ENCODE measurements at places on chromosomes 12 and 14. TPM values are rescaled to one million over a fixed set of nuclear protein-coding genes. Genes with fewer than 3 reads are reported as not detected.

The MIPOL1 gene
- 4.3 TPM for total RNA-seq

The PTCSC3 gene
- total RNA-seq = not detected

DNA sequence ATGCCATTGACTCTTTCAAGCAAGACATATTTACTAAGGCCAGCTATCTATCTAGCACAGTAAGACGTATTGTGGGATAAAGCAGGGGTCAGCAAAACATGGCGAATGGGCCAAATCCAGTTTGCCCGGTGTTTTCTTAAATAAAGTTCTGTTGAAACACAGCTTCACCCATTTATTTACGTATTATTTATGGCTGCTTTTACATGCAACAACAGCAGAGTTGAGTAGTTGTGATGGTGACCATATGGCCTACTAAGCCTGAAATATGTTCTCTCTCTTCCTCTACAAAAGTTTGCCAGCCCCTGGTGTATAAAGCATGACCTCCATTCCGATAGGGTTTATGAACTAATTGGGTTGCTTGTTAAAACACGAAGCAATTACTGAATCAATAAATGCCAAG, 322.1 kb downstream of the CCDC91 start:
- no peaks in the 10 kb centered on the region for H3K4me1 ChIP-seq
- H3K27me3 ChIP-seq = no peaks in the 10 kb centered on the region
- H3K27ac ChIP-seq = no peak overlapping the region

- H3K4me3 ChIP-seq = peak overlapping the region; percentile 89
- DNase-seq = peak; percentile 70
- no peaks in the 10 kb centered on the region for H3K27me3 ChIP-seq
Measured at GRCh38 chr12:121713257-121713777, 765 bp downstream of the TMEM120B start.

DNA sequence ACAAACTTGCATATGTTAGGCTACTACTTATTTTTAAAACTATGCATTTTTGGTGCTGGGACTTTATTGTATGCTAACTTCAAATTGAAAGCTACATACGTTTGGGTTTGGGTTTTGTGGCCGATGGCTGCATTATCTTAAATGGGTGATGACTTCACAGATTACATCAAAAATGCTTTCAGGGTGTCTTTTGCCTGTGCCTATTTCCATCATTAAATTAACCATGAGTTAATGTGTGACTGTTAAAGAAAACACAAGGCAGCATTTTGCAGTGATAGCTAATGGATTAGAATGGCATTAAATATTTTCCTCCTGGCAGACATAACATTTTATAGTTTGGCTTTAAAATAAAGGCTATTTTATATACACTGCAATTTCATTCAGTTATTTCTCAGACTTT, 352.3 kb downstream of the EGLN3 start:
- H3K27ac ChIP-seq = no peak overlapping the region
- no peak for DNase-seq
- no peak overlapping the region for H3K4me3 ChIP-seq
- no peaks in the 10 kb centered on the region for H3K4me1 ChIP-seq
- no peaks in the 10 kb centered on the region for H3K27me3 ChIP-seq

DNA sequence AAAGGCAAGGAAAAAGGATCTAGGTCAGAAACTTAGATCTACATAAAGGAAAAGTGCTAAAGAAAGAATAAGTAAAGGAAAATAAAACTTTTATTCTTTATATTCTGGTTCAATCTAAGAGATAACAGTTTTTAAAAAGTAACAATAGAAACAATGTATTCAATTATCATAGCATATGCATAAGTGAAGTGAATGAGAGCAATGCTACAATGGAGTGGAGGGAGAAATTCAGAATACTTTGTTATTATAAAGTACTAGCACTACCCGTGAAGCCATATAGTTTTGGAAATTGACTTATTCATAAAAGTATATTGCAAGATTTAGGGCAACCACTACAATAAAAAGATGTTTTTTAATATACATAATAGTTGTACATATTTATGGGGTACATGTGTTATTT, 586.0 kb upstream of the MDGA2 start:
- no peak for DNase-seq
- no peaks in the 10 kb centered on the region for H3K36me3 ChIP-seq
- no peaks in the 10 kb centered on the region for H3K4me1 ChIP-seq
- no peak overlapping the region for H3K27ac ChIP-seq

The C2CD5 gene
- 23.1 TPM for total RNA-seq

- no peak overlapping the region for H3K27ac ChIP-seq
- no peaks in the 10 kb centered on the region for H3K36me3 ChIP-seq
- no peak for DNase-seq
- H3K4me1 ChIP-seq = peaks cover 32% of the 10 kb centered on the region
- peaks cover 21% of the 10 kb centered on the region for H3K27me3 ChIP-seq
Measured at GRCh38 chr14:93792391-93792790, 4.1 kb upstream of the PRIMA1 start.

DNA sequence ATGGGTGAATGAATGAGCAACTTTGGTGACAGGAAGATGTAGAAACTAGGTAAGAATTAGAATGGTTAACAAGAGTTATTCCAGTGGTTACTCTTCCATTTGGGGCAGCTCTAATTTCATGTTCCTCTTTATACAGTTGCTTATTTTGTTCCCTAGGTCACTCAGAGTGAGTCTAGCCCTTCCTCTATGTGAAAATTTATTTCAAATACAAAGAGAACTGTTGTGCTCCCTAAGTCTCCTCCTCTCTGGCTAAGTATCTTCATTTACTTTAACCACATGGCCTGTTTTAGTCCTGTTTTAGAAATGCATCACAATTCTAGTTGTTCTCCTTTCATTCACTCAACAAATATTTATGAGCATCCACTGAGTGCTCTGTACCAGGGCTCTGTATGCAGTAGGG, 51.1 kb upstream of the HIF1A start:
- H3K4me1 ChIP-seq = peaks cover 29% of the 10 kb centered on the region
- H3K36me3 ChIP-seq = no peaks in the 10 kb centered on the region
- H3K27ac ChIP-seq = no peak overlapping the region
- no peak for DNase-seq
- no peaks in the 10 kb centered on the region for H3K27me3 ChIP-seq

- H3K4me3 ChIP-seq = peak overlapping the region; percentile 30
- DNase-seq = no peak
- H3K27me3 ChIP-seq = peaks cover 22% of the 10 kb centered on the region
- H3K27ac ChIP-seq = no peak overlapping the region
- no peaks in the 10 kb centered on the region for H3K36me3 ChIP-seq
Measured at GRCh38 chr14:102544046-102544746, 34.6 kb upstream of the ANKRD9 start.

GRCh38 chr12:60174941-60175340, 579.1 kb downstream of the SLC16A7 start:
- no peaks in the 10 kb centered on the region for H3K36me3 ChIP-seq
- DNase-seq = no peak
- no peak overlapping the region for H3K27ac ChIP-seq
- H3K27me3 ChIP-seq = no peaks in the 10 kb centered on the region

DNA sequence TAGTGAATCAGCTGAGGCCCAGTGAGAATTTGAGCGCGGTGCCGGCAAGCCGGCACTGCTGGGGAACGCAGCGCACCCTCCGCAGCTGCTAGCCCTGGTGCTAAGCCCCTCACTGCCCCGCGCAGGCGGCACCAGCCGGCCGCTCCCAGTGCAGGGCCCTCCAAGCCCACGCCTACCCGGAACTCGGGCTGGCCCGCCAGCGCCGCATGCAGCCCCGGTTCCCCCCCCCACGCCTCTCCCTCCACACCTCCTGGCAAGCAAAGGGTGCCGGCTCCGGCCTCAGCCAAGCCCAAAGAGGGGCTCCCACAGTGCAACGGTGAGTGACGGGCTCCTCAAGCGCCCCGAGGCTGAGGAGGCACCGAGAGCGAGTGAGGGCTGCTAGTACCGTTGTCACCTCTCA, 54.5 kb upstream of the VASH1 start:
- H3K4me3 ChIP-seq = no peak overlapping the region
- H3K4me1 ChIP-seq = no peaks in the 10 kb centered on the region

DNA sequence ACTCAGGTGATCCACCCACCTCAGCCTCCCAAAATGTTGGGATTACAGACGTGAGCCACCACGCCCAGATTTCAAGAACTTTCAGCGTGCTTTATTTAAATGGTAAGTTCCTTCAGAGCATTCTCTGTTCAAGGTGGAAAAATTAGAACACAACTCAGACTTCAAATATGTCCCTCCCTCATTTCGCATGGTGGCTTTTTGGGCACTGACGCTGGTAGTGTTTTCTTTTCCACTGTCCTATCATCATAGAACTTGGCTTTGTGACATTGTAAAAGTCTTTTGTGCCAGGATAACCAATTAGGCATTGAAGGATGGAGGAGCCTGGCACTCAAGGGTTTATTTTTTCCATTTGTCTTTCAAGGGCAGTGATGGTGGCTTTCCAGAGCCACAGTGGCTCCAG, 190.8 kb downstream of the NUAK1 start:
- H3K4me3 ChIP-seq = no peak overlapping the region
- H3K27me3 ChIP-seq = no peaks in the 10 kb centered on the region
- H3K36me3 ChIP-seq = no peaks in the 10 kb centered on the region
- H3K4me1 ChIP-seq = no peaks in the 10 kb centered on the region
- no peak for DNase-seq

GRCh38 chr12:22321018-22321605, 13.4 kb downstream of the ST8SIA1 start:
- H3K4me3 ChIP-seq = no peak overlapping the region
- H3K4me1 ChIP-seq = no peaks in the 10 kb centered on the region
- H3K36me3 ChIP-seq = no peaks in the 10 kb centered on the region
- no peak for DNase-seq
- H3K27me3 ChIP-seq = no peaks in the 10 kb centered on the region

The CLEC14A gene
- total RNA-seq = 8.8 TPM

DNA sequence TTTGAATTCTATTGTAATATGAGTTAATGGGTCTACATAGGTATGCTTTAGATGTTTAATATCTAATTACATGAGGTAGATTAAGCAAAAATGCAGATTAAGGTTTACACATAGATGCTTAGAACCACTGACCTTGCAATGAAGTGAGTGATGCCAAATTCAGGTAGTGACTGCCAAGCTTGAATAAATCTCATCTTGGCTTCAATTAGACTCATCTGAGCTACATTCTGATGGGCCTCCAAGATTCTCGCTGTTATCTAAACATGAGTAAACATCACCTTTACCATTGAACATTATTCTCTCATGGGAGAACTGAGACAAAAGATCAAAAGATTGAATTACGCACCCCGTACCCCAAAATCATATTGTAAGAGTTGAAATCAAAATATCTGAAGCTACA, 68.8 kb upstream of the GNPNAT1 start:
- H3K27ac ChIP-seq = no peak overlapping the region
- H3K4me1 ChIP-seq = no peaks in the 10 kb centered on the region
- H3K36me3 ChIP-seq = peaks cover 20% of the 10 kb centered on the region

GRCh38 chr12:57619434-57620244, 8.4 kb downstream of the ARHGEF25 start:
- H3K4me1 ChIP-seq = peaks cover 23% of the 10 kb centered on the region
- DNase-seq = no peak
- H3K4me3 ChIP-seq = peak overlapping the region; percentile 16
- H3K36me3 ChIP-seq = no peaks in the 10 kb centered on the region
- H3K27ac ChIP-seq = no peak overlapping the region

DNA sequence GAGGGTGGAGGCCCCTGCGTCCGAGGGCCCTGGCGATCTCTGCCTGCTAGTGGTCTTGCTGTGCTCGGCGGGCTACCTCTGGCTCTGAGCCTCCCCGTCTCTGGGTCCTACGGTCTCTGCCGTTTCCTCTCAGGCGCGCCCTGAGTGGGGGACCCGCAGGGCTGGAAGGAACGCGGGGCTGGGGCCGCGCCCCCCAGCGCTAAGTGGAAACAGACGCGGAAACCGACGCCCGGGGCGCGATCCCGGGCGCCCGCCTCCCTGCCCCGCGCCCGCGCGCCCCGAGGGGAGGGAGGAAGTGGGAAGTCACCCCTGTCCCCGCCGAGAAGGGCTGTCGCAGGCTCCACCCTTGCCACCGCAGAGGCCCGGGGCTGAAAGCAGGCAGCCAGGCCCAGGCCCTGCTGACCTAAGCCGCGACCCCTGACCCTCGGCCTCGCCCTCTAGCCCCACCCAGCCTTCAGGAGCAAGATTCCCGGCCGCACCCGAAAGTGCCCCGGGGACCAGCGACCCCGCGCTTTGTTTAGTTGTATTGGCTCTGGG, 831 bp downstream of the CRIP1 start:
- peaks cover 92% of the 10 kb centered on the region for H3K4me1 ChIP-seq
- H3K27ac ChIP-seq = peak overlapping the region; percentile 90
- H3K27me3 ChIP-seq = no peaks in the 10 kb centered on the region
- no peak for DNase-seq
- peak overlapping the region; percentile 82 for H3K4me3 ChIP-seq
